NCI-H524 treated with DMSO at 0.1 percent for 48 hours (cell line): ENCODE measurements at places on chromosomes 7 and 10.

GRCh38 chr10:20276127-20276979, 460.1 kb downstream of the PLXDC2 start:
- no peak for DNase-seq

DNA sequence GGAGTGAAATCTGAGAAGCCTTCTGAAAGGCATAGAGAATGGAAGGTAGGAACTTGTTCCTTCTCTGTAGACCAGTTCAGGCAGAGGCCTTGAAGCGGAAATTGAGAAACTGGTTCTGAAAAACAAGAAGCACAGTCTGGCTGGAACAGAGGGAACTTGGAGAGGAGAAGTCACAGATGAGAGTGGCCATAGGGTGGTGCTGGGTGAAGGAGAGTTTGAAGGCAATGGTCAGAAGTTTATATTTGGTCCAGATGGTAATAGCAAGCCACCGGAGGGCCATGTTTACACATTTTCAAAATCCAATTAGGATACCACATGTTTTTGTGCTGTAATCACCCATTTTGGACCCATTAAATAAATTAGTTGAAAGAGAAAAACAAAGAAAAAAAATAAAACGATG, 692.5 kb downstream of the INHBA start:
- no peak for DNase-seq

DNA sequence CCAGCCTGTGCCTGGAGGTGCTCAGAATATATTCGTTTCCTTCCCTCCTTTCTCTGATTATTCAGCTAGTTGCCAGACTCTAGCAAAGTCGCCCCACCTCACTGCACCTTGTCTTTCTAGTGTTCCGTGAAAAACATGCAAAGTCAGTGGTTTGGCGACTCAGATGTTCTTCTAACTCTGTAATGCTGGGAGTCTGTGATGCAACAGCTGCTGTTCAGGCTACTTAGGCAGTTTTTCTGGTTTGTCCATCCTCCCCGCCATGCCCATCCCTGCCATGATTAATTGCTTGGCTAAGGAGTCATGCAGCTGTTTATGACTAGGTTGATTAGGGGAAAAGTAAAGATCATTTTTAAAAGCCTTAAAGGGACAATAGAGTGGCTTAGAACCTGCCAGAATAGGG, 99.4 kb downstream of the MTPN start:
- no peak for DNase-seq

- no peak for DNase-seq
Observed at GRCh38 chr10:48554656-48555055, 50.2 kb downstream of the ARHGAP22 start.

DNA sequence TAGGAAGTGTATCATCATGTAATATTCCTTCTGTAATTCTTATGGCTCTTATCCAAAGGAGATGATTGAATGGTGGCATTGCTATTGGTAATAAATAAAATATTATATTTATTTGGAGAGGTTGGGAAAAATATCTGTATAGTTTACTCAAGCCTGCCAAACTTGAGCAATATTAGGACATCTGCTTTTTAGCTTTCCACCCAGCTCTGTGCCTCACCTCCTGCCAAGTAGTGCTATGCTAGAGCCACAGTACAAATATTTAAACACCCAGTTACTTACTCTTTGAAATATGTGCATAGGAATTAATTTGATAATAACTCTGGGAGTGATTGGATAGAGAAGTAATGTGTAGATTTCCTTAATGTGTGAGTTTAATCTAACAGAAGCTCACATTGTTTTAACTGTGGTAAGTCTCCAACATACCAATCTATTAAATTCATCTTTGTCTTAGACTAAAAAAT, 129.2 kb downstream of the BBS9 start:
- no peak for DNase-seq

DNA sequence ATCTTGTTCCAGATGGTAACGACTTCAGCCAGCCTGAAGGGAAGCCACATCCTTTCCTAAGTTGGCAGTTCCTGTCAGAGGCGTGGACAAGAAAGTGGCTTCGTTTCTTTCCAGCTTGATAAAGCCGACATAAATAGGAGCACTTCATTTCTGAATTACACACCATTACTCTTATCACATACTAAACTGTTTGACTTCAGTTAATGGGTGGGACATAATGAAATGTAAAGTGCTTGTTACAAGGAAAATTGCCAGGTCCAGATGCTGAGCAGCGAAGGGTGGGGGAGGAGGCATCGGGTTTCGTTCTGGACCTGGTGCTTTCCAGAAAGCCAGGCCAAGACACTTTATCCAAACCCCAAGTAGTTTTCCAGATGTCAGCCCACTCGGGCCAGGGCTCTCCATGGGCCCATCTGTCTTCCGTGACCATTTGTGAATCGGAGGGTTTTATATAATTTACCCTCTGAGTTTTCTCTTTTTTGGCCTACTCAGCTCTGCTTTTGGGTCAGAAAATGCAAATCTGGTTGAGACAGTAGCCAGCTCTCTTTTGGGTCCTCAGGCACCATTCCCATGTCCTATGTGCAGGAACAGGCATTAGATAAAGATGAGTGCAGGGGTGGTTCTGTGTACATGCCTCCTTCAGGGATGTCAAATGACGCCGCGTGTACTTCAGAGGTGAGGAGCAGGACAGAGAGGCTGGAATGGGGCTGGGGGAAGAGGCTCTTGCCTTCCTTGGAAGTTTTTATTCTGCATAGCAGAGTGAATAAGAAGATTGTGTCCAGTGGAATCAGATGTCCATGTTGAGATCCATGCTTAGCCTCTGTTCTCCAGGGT, 90.2 kb downstream of the TACC2 start:
- peak; percentile 50 for DNase-seq

DNA sequence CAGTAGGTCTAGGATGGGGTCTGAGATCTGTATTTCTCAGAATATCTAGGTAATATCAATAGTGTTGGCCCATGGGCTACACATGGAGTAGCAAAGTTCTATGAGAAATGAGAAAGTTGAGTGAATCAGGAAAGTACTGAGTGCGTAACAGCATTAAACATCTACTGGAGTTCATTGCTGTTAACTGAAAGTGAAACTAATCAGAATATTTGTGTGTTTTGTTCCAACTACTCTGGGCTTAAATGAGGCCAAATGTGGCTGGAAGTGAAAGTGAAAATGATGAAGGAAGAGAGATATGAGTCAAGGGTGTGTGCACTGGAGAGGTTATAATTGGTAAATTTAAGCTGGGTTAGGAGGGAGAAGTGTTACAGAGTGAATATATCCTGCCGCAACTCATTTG, 46.5 kb downstream of the TMEM106B start:
- no peak for DNase-seq

DNA sequence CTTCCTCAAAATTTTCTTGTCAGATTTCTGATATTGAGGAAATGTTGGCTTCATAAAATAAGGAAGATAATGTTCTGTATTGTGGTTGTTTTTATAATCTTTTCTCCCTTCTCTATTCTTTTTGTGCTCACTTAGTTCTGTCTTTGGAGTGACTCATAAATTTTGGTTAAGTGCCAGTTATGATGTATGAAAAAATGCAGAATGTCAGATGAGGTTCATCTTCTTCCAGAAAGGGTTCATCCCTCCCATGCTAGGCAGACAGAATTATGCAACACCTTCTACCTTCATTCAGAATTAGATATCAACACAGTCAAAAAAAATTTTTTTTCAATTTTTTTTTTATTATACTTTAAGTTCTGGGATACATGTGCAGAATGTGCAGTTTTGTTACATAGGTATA, 36.6 kb upstream of the CYP2C19 start:
- DNase-seq, result no peak

GRCh38 chr7:47506382-47507339, 75.2 kb downstream of the TNS3 start:
- DNase-seq, result no peak

DNA sequence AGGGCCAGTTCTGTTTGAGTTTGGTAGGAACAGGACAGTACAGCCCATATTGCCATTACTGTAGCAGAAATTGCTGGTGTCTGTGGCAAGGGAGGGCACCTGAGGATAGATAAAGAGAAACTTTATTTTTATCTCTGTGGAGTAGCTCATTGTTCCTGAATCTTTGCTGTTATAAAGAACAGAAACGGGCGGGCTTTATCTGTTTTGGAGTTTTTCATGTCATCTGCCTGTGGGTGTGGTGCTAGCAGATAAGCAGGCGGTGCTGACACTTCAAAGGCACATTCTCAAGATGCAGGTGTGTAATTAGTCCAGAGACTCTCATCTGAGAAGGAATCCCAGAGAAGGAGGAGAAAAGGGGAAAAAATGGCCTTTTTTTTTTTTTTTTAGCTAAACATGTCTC, 11.5 kb downstream of the ZNF273 start:
- no peak for DNase-seq

GRCh38 chr10:46255801-46256747, 30.7 kb upstream of the ANTXRL start:
- DNase-seq, result no peak

DNA sequence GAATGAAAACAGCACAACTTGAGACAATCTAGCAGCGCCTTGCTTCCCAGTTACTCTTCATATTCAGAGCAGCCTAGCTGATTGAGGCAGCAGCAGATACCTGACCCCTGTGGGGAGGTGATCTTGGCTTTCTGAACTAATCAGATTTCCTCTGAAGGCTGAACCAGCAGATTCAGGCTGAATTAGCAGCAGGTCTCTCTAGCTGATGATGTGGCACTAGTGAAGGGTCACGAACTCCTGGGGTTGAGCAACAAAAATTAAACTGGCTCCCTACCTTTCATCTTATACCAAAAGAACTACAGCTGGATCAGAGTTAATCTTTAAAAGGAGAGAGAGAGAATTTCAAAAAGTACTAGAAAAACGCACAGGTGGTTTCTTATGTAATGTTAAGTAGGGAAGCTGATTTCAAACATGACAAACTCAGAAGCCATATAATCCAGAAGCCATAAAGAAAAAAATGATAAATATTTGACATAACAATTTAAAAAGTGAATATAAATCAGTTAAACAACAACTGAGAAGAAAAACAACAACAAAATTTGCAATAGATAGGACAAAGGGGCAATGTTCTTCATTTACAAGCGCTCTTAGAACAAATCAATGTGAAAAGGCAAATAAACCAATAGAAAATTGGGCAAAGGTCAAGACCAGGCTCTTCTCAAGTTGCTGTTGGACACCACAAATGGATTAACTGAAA, 13.5 kb downstream of the SLC25A13 start:
- no peak for DNase-seq

DNA sequence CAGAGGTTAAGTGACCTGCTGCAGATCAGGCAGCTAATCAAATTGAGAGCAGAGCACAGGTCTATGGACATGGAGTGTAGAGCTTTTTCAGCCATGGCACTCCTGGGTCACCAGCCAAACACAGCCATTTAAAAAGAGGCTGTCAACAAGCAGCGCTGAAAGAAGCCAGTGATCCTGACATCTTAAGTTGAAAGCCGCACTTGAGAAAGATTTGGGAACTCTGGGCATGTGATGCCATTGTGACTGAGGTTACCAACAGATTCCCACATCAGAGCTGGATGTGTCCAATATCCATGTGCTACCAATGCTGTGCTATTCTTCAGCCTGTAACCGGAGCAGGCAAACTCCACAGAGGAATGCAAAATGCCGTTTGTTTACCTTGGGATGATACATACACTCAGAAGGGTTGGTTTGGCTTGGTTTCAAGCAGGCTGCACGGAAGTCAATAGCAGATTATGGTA, 56.2 kb upstream of the ABLIM1 start:
- no peak for DNase-seq

- DNase-seq, result no peak
Observed at GRCh38 chr7:20722941-20723340, 63.7 kb downstream of the SP8 start.

DNA sequence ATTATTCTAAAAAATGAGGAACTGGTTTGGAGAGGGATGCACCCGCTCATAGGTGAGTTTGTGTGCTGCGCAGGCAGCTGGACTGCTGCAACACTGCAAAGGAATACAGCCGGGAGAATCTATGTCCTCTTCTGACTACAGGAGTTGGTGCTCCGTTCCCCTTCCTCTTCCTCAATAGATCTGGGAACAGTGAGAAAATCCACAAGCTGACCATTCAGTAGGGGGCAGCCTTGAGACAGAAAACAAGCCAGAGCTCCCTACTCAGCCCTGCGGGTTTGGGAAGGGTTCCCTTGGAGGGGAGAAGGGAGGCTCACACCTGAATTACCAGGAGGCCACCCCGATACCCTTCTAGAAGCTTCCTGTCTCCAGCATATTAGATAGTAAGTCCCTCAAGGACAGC, 87.3 kb upstream of the FOXI2 start:
- DNase-seq, result no peak

DNA sequence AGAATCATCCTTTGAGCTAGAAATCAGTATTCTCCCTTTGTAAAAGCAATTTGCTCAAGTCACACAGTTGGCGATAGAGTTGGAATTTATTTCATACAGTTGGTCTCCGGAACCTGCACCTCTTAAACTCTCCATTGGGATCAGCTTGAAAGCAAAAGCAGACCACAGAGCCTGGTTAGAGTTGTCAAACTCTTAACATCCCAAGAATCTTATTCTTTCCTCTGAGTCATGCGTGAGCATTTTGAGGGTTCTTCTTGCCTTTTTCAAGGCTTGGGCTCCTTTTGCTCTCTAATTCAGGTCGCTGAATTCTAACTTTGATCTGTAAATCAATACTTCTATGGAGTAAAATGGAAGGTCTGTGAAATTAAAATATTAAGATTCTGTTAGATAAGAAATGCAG, 19.6 kb upstream of the SCIN start:
- DNase-seq, result no peak

- DNase-seq, result no peak
Observed at GRCh38 chr7:42746214-42746613, 165.7 kb downstream of the C7orf25 start.

DNA sequence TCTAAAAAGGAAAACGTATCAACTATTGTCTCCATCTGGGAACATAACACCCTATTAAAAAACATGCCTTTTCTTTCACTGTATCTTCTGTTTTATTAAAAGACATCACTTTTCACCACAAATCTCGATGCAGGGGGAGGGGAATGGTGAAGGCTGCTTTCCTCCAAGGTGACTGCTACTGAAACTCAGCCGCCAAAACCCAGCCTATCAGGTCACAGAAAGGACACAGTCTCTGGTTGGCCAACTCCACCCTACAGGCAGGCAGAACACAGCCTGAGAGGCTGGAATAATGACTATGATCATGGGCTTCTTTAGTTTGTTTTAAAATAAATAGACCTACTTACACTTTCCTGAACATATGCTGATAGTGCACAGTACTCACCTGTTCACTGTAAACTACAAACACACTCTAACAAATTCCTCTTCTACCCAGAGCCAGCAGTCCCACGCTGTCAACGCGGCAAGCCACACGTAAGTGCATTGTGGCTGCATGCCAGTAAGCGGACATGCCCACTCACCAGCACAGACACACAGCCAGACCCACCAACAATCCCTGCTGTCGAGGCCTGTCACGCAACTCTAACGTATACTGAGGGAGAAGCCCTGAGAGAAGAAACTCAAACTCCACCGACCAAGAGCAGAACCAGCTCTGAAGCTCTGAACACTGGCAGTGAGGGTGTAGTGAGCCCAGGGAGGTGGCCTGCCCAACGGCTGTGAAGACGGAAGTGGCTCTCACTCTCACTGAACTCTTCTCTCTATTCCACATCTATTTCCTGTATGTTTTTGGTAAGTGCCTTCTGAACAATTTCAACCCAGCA, 41.8 kb downstream of the NCAPG2 start:
- no peak for DNase-seq

- DNase-seq, result no peak
Observed at GRCh38 chr10:113359655-113360054, 193.2 kb upstream of the HABP2 start.

GRCh38 chr10:120588311-120588710, 131.3 kb downstream of the PLPP4 start:
- DNase-seq, result no peak
